ENCODE measurements at places on chromosomes 1 and 21. TPM values are rescaled to one million over a fixed set of nuclear protein-coding genes. Genes with fewer than 3 reads are reported as not detected.

DNA sequence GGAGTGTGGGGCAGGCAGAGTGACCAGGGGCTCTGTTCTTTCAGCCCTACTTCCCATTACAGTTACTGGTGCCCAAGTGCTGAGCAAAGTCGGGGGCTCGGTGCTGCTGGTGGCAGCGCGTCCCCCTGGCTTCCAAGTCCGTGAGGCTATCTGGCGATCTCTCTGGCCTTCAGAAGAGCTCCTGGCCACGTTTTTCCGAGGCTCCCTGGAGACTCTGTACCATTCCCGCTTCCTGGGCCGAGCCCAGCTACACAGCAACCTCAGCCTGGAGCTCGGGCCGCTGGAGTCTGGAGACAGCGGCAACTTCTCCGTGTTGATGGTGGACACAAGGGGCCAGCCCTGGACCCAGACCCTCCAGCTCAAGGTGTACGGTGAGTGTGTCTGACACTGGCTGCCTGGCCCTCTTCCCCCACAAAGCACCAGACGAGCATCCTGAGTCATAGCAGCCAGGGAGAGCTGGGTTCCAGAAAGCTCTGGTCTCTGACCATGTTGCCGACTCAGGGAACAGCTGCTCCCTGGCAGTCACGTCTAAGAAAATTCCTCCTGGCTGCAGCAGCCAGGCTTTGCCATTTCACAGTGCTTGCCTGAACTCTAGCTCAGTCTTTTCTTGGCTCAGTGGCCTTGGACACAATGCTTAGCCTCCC, 3.3 kb downstream of the SLAMF8 start:
- peak; percentile 81 for DNase-seq

GRCh38 chr1:11054666-11055065, 5.2 kb downstream of the SRM start:
- DNase-seq: no peak

The ZNF684 gene
- 4.1 TPM for total RNA-seq

The ELF3 gene
- not detected for total RNA-seq

The AMPD1 gene
- not detected for total RNA-seq

The FCRL4 gene
- total RNA-seq: not detected

The BARHL2 gene
- total RNA-seq: not detected

DNA sequence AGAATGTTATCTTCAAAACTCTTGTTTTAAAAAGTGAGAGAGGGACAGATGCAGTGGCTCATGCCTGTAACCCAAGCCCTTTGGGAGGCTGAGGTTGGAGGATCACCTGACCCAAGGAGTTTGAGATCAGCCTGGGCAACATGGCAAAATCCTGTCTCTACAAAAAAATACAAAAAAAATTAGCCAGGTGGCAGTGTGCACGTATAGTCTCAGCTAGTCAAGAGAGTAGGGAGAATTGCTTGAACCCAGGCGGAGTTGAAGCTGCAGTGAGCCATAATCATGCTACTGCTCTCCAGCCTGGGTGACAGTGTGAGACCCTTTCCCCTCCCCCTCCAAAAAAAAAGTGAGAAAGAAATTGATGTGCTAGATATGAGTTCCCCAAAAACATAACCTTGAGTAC, 131.0 kb downstream of the KCNT2 start:
- DNase-seq: no peak

- DNase-seq: no peak
These were observed 195.7 kb downstream of the FCRL5 start for GRCh38 chr1:157356601-157357000.

The MSH4 gene
- under 0.01 TPM for total RNA-seq

All from IMR-90 (cell line).